ENCODE measurements at places on chromosomes 3 and 15.

DNA sequence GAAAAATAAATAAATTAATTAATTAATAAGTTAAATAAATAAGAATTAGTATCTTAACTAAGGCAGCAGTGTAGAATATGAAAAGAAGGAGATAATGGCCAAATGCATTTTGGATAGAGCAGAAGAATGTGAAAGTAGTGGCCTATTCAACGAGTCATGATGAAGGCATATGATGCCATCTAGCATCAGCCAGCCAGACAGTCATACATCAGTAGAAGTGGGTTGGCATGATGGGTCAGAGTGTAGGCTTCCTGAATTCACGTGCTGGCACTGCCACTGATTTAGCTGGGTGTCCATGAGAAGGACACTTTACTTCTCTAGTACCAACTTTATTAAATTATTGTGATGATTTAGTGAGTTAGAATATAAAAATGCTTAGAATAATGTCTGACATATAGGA, 256.1 kb upstream of the ARPP21 start:
- DNase-seq = no peak

- no peak for DNase-seq
Measured at GRCh38 chr3:9808345-9809037, 1.6 kb upstream of the TTLL3 start.

DNA sequence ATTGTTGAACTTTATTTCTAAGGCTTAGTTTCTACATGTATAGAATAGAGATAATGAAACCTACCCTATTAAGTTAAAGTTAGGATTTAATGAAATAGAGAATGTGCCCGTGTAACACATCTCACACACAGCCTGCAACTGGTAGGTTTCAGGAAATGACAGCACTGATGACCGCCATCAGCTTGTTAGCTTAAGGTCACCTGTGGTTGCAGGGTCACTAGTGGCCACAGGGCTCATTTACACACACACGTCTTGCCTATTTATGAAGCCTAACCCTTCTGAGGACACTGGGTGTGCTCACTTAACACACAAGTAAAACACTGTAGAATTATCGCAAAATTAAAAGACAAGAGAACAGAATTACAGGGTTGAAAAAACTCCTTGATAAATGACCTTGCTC, 20.1 kb downstream of the CHRM5 start:
- no peak for DNase-seq

- peak; percentile 26 for DNase-seq
Measured at GRCh38 chr3:100650651-100651619, 41.5 kb downstream of the ADGRG7 start.

- no peak for DNase-seq
Measured at GRCh38 chr3:56423661-56424099, 44.6 kb downstream of the ERC2 start.

GRCh38 chr3:30035935-30036567, 570.4 kb upstream of the TGFBR2 start:
- DNase-seq = no peak

DNA sequence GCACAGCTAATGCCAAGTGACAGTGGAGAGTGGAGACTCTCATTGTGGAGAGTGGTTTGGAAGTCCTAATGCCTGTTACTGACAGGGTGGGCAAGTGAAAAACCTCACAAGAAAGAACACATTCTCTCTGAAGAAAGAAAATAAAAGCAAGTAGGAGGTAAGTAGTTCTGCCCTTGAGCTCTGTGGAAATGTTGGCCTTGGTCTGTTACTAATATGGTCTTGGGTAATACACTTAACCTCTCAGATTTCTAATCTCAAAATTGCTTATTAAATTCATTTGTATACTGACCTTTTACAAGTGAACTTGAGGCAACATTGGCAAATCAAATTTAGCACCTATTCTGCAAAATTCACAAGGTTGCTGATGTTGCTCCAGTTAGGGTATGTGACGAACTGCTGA, 291.6 kb upstream of the CBLB start:
- DNase-seq = no peak

- DNase-seq = no peak
Measured at GRCh38 chr3:70554170-70554569, 241.7 kb upstream of the MDFIC2 start.

DNA sequence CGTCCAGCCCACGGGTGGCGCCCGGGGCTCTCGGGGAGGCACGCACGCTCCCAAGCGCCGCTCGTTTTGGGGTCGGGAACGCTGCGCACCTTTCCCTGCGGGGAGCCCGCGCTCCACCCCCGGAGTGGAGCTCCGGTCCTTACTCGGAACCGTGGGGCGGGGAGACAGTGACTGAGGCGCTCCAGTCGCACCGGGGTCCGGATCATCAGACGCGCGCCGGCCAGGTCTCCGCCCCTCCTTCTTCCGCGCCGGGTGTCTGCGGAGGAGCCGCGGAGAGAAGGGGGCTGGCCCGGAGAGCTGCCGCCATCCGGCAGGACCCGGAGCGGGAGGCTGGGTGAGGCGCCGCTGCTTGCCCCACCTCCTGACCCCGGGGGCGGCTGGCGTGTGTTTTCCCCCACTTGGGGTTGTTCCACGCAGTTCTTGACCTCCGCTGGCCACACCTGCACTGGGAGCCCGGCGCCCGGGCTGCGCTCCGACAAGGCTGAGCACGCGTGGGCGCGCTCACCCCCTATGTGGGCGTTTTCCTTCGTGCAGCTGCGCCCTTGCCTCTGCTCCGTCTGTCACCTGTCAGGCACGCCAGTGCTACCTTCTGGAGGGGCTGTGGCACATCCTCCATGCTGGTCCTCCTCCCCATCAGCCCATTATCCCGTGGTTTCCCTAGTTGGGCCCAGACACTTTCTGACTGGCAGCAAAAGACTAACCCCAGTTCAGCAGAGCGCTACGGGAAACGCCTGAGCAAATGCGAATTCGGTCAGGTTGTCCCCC, at the start of gene MCF2L2:
Gene MCF2L2 (minus strand): TSS at position 173 of the 765 bp plus-strand sequence. CDS start 642 bp downstream, outside the sequence.
- DNase-seq = no peak

DNA sequence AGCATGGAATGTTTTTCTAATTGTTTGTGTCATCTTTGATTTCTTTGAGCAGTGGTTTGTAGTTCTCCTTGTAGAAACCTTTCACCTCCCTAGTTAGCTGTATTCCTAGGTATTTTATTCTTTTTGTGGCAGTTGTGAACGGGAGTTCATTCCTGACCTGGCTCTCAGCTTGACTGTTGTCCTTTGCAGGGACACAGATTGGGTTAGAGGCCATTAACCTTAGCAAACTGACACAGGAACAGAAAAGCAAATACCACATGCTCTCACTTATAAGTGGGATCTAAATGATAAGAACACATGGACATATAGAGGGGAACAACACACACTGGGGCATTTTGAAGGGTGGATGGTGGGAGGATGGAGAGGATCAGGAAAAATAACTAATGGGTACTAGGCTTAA, 52.2 kb upstream of the RORA start:
- no peak for DNase-seq

- DNase-seq = no peak
Measured at GRCh38 chr15:32802286-32802936, 84.6 kb downstream of the GREM1 start.

GRCh38 chr3:172658344-172659245, 52.3 kb downstream of the NCEH1 start:
- peak; percentile 83 for DNase-seq

GRCh38 chr3:39207361-39208186, 15.2 kb upstream of the XIRP1 start:
- no peak for DNase-seq

GRCh38 chr15:75350601-75351361, 3.9 kb downstream of the NEIL1 start:
- DNase-seq = no peak

DNA sequence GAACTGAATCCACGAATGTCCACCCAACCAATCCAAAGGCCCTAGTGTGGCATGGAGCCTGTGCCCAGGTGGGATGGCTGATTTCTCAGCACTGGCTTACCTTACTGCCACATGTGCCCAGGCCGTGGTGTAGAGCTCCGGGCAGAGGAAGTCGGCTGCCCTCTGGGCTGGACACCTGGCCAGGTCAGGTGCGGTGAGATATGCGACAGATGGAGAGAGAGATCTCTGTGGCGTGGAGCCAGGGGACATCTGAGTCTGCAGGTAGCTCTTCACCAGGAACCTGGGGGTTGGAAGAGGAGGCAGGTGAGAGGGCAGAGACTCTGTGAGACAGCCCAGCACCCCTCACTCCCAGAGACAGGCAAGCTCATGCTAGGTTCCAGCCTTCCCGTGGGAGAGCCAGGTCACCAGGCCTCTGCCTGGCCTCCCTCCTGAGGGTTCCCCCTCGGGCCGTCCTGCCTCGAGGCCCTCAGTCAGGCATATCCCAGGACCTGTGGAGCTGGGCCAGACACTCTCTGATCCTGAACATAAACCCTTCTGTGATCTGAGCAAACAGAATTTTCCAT, 12.6 kb downstream of the ACOX2 start:
- no peak for DNase-seq

GRCh38 chr3:196966526-196967401, 1.9 kb downstream of the PIGZ start:
- DNase-seq = no peak

DNA sequence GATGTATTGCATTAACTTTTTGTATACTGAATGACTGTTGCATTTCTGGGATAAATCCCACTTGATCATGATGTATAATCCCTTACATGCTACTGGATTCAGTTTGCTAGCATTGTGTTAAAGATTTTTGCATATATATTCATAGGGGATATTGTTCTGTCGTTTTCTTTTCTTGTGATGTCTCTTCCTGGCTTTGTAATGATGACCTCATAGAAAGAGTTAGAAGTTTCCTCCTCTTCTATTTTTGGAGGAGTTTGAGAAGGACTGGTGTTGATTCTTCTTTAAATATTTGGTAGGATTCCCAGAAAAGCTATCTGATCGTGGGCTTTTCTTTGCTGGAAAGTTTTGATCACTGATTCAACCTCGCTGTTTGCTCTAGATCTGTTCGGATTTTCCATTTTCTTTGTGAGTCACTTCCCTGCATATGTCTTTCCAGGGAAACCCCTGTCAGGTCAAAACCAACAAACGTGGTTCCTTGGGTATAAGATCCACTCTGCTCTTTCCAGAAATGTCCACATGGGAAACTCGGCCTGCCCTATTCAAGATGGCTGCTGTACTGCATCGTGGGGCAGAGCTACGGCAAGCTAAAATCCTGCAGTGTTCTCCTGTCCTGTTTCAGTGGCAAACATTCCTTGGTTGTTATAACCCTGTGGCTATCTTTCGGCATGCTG, 120.4 kb downstream of the GABRG3 start:
- no peak for DNase-seq

DNA sequence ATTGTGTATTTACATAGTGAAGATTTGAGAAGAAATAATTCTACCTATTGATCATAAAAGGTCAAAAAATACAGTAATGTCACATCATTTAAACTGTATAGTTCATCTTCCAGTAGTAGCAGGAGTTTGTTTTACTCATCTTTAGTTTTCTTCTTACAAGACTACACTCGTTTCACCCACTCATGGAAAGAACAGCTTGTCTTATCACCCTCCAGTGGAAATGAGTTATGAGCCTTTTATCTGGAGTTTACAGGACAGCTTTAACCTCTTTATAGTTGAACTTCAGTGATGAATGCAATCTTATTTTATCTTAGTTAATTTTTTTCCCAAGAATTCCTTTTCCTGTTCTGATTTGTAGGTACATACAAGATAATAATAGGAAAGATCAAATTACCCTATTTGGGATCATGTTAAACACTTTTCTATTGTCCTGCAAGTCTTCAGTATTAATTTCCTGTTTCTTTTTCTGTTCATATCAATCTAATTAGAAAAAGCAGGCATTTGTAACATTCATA, 36.8 kb downstream of the RBMS3 start:
- no peak for DNase-seq

- no peak for DNase-seq
Measured at GRCh38 chr3:175416600-175416999, 557.5 kb downstream of the NAALADL2 start.

GRCh38 chr15:69813881-69814280, 283.8 kb downstream of the TLE3 start:
- no peak for DNase-seq

- DNase-seq = no peak
Measured at GRCh38 chr3:66372681-66373350, 128.0 kb downstream of the LRIG1 start.

- peak; percentile 50 for DNase-seq
Measured at GRCh38 chr3:113231827-113232253, 20.5 kb downstream of the BOC start.

GRCh38 chr15:39473298-39473947, 107.5 kb upstream of the THBS1 start:
- DNase-seq = no peak

GRCh38 chr3:132196113-132196512, 121.1 kb upstream of the ACP3 start:
- DNase-seq = no peak

- DNase-seq = no peak
Measured at GRCh38 chr3:20490996-20491395, 305.0 kb upstream of the SGO1 start.

- DNase-seq = no peak
Measured at GRCh38 chr3:7764115-7764514, 737.5 kb upstream of the LMCD1 start.

GRCh38 chr15:101568309-101568708, 78.8 kb upstream of the PCSK6 start:
- no peak for DNase-seq

- DNase-seq = no peak
Measured at GRCh38 chr15:58501636-58502188, 69.9 kb downstream of the LIPC start.

DNA sequence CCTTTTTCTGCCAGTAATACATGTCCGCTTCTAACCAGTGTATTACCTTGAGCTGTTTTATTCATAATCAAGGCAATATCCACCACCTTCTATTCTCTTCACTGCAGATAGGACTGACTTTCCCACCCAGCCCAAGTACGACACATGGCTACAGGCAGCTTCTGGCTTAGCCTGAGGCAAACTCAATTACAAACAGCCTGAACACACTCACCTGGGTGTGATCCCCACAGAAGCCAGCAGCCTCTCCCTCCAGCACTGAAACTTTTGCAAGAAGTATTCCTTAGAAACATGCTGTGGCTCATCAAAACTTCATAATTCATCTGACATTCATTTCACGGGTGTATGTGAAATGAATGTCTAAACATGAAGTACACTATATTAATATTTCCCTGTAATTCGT, 13.5 kb upstream of the KCNMB3 start:
- DNase-seq = no peak

- no peak for DNase-seq
Measured at GRCh38 chr3:98769448-98769847, 6.3 kb downstream of the ST3GAL6 start.

- DNase-seq = no peak
Measured at GRCh38 chr15:86743283-86743903, 663.7 kb downstream of the AGBL1 start.

GRCh38 chr3:78427303-78427702, 1340.5 kb downstream of the ROBO1 start:
- DNase-seq = no peak

- no peak for DNase-seq
Measured at GRCh38 chr3:49654955-49655556, 19.1 kb upstream of the APEH start.

GRCh38 chr15:64532521-64533315, 72.3 kb downstream of the ZNF609 start:
- DNase-seq = no peak

- DNase-seq = no peak
Measured at GRCh38 chr3:153144779-153145178, 17.2 kb upstream of the RAP2B start.

- no peak for DNase-seq
Measured at GRCh38 chr3:43054754-43055153, 51.1 kb downstream of the POMGNT2 start.

Measured in brain pericyte (primary cell).